ENCODE measurements at places on chromosomes 11 and 22. TPM values are rescaled to one million over a fixed set of nuclear protein-coding genes. Genes with fewer than 3 reads are reported as not detected.

- H3K27ac ChIP-seq = no peak overlapping the region
- no peak for DNase-seq
- H3K4me1 ChIP-seq = no peaks in the 10 kb centered on the region
- H3K4me3 ChIP-seq = no peak overlapping the region
- no peaks in the 10 kb centered on the region for H3K36me3 ChIP-seq
Measured at GRCh38 chr11:81397316-81397715, 1336.3 kb downstream of the FAM181B start.

GRCh38 chr11:93116641-93117441 lies 81.0 kb downstream of the SLC36A4 start:
- no peak for DNase-seq
- H3K4me1 ChIP-seq = no peaks in the 10 kb centered on the region

- no peak for DNase-seq
- no peak overlapping the region for H3K27ac ChIP-seq
- H3K4me3 ChIP-seq = no peak overlapping the region
- H3K27me3 ChIP-seq = no peaks in the 10 kb centered on the region
- peaks cover 8% of the 10 kb centered on the region for H3K4me1 ChIP-seq
Measured at GRCh38 chr22:30159561-30160353, 79.5 kb downstream of the HORMAD2 start.

GRCh38 chr22:49240016-49240380 lies 587.7 kb downstream of the BRD1 start:
- H3K4me3 ChIP-seq = no peak overlapping the region
- no peaks in the 10 kb centered on the region for H3K4me1 ChIP-seq
- DNase-seq = no peak
- no peak overlapping the region for H3K27ac ChIP-seq
- no peaks in the 10 kb centered on the region for H3K36me3 ChIP-seq

DNA sequence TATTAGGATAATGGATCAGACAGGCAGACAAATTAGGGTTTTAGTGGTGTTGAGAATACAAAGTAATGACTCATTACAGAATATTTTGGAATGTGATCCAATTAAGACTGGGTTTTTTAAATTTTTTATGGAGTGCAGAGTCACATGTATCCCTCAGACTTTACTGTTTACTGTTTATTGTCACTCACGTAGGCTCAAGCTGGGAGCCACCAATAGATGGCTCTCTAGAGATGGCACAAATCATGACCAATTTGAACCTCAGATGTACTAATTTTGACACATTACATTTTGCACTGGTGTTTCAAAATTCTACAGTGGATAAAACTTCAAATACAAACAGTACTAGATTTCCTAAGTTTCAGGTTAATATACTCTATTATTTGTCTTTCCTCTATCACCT lies 53.6 kb upstream of the ANO3 start:
- no peak for DNase-seq
- H3K27me3 ChIP-seq = no peaks in the 10 kb centered on the region
- no peaks in the 10 kb centered on the region for H3K4me1 ChIP-seq
- H3K4me3 ChIP-seq = no peak overlapping the region
- H3K36me3 ChIP-seq = no peaks in the 10 kb centered on the region

- peak overlapping the region; percentile 82 for H3K4me3 ChIP-seq
- no peak for DNase-seq
- peak overlapping the region; percentile 89 for H3K27ac ChIP-seq
- no peaks in the 10 kb centered on the region for H3K27me3 ChIP-seq
Measured at GRCh38 chr11:111299101-111300026, 1.0 kb downstream of the POU2AF3 start.

GRCh38 chr11:19933132-19933735 lies 220.6 kb downstream of the NAV2 start:
- H3K36me3 ChIP-seq = peaks cover 29% of the 10 kb centered on the region
- no peaks in the 10 kb centered on the region for H3K4me1 ChIP-seq
- no peak overlapping the region for H3K4me3 ChIP-seq
- no peaks in the 10 kb centered on the region for H3K27me3 ChIP-seq

DNA sequence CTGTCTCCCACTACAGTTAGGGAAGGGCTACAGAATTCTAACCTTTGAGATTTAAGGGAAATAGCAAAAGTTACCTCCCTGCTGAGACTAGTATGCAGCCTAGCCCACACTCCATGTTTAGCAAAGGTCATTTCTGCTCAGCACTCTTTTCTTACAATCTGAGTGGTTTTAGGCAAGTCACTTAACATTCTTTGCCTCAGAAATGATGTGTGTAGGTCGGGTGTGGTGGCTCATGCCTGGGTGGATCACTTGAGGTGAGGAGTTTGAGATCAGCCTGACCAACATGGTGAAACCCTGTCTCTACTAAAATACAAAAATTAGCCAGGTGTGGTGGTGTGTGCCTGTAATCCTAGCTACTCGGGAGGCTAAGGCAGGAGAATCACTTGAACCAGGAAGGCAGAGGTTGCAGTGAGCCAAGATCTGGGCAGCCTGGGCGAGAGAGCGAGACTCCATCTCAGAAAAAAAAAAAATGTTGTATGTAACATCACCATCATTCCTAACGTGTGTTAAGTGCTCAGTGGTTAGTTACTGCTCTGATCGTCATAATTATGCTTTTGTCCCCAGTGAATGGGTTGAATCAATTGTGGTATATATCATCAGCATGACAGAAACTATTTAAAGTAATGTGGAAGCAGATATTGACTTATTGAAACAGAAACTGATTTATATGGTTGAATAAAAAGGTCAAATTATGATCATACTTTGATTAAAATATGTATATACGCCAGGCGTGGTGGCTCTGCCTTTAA lies 55.0 kb downstream of the COPB1 start:
- no peaks in the 10 kb centered on the region for H3K36me3 ChIP-seq
- H3K27ac ChIP-seq = no peak overlapping the region
- DNase-seq = no peak
- H3K27me3 ChIP-seq = no peaks in the 10 kb centered on the region

GRCh38 chr11:32448232-32448631 lies 12.9 kb upstream of the WT1 start:
- H3K27ac ChIP-seq = no peak overlapping the region
- H3K4me3 ChIP-seq = no peak overlapping the region
- no peaks in the 10 kb centered on the region for H3K36me3 ChIP-seq
- no peak for DNase-seq
- H3K27me3 ChIP-seq = no peaks in the 10 kb centered on the region

- H3K4me1 ChIP-seq = peaks cover 16% of the 10 kb centered on the region
- H3K27ac ChIP-seq = no peak overlapping the region
Measured at GRCh38 chr22:24440270-24440717, 12.9 kb downstream of the ADORA2A start.

GRCh38 chr11:57131080-57131790 lies 50.5 kb upstream of the LRRC55 start:
- no peak for DNase-seq
- no peaks in the 10 kb centered on the region for H3K27me3 ChIP-seq
- H3K4me3 ChIP-seq = no peak overlapping the region
- H3K4me1 ChIP-seq = no peaks in the 10 kb centered on the region
- no peak overlapping the region for H3K27ac ChIP-seq
- H3K36me3 ChIP-seq = no peaks in the 10 kb centered on the region

- H3K27me3 ChIP-seq = peaks cover 100% of the 10 kb centered on the region
- H3K36me3 ChIP-seq = no peaks in the 10 kb centered on the region
- peak overlapping the region; percentile 47 for H3K4me3 ChIP-seq
- H3K27ac ChIP-seq = no peak overlapping the region
- peaks cover 28% of the 10 kb centered on the region for H3K4me1 ChIP-seq
- DNase-seq = no peak
Measured at GRCh38 chr11:43578346-43579170, 102.0 kb upstream of the HSD17B12 start.

- H3K4me1 ChIP-seq = peaks cover 6% of the 10 kb centered on the region
- no peak overlapping the region for H3K27ac ChIP-seq
- H3K4me3 ChIP-seq = no peak overlapping the region
- peaks cover 66% of the 10 kb centered on the region for H3K36me3 ChIP-seq
- H3K27me3 ChIP-seq = no peaks in the 10 kb centered on the region
- DNase-seq = no peak
Measured at GRCh38 chr11:130886704-130887103, 29.6 kb downstream of the SNX19 start.

- no peak overlapping the region for H3K4me3 ChIP-seq
- H3K27ac ChIP-seq = no peak overlapping the region
- no peaks in the 10 kb centered on the region for H3K27me3 ChIP-seq
- no peak for DNase-seq
- no peaks in the 10 kb centered on the region for H3K36me3 ChIP-seq
Measured at GRCh38 chr22:39894554-39895092, 1.1 kb upstream of the ENTHD1 start.

- peaks cover 16% of the 10 kb centered on the region for H3K4me1 ChIP-seq
- H3K36me3 ChIP-seq = peaks cover 20% of the 10 kb centered on the region
- H3K4me3 ChIP-seq = peak overlapping the region; percentile 82
- no peaks in the 10 kb centered on the region for H3K27me3 ChIP-seq
Measured at GRCh38 chr11:3055891-3056290, 1.3 kb downstream of the CARS1 start.

GRCh38 chr11:97107604-97108003 lies 717.8 kb downstream of the JRKL start:
- no peaks in the 10 kb centered on the region for H3K36me3 ChIP-seq
- no peaks in the 10 kb centered on the region for H3K4me1 ChIP-seq
- no peaks in the 10 kb centered on the region for H3K27me3 ChIP-seq
- no peak for DNase-seq
- H3K4me3 ChIP-seq = no peak overlapping the region
- H3K27ac ChIP-seq = no peak overlapping the region

DNA sequence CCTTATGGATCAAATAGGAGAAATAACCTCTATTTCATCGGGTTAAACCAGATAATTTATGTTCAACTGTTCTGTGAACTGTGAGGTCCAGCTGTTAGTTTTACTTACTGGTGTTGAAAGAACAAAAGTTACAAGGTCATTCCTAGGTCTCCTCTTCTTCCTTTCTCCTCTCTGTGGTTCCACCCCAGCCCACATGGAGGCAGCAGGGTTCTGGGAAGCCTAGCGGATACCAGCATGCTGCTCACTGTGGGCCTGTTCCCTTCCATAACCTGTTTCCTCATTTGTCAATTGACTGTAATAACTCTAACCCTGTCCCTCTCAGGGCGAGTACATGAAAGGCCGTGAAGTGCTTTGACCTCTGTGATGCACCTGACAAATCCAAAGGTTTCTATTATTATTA lies 27.8 kb downstream of the RELT start:
- no peak overlapping the region for H3K4me3 ChIP-seq
- DNase-seq = no peak
- H3K27me3 ChIP-seq = no peaks in the 10 kb centered on the region
- no peak overlapping the region for H3K27ac ChIP-seq

DNA sequence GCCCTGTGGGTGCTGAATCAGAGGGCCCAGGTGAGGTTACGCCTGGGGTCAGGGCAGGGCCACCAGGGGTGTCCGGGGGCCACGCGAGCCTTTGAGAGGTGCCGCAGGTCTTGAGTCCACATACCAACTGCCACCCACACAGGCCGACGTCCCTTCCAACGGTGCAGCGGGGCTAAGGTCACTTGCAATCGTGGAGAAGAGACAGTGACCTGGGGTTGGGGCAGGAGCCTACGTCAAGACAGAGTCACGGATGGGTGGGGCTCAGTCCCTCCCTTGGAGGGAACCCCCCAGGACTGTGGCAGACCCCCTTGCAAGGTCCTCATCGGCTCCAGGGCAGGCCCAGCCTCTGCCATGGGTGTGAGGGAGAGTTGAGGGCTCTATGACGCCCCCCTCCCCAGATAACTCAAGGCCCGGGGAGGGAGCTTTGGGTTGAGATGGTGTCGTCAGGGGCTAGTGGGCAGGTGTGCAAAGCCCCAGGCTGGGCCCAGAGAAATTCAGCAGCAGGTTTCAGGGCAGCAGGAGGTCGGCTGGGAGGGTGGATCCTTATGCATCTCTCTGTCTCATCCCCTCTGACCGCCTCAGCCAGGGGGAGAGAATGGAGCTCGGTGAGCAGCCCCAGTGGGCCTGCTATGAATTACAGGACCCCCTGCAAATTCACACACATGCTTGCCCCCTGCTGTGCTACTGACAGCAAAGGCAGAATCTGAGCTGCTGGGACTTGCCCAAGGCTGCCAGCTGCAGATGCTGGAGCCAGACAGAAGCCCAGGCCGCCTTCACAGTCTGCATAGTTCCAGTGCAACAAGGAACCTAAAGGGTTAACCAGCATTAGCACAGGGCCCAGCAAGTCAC lies 60.0 kb downstream of the MYEOV start:
- no peak for DNase-seq
- H3K27ac ChIP-seq = no peak overlapping the region
- H3K27me3 ChIP-seq = peaks cover 35% of the 10 kb centered on the region
- H3K4me1 ChIP-seq = peaks cover 8% of the 10 kb centered on the region

DNA sequence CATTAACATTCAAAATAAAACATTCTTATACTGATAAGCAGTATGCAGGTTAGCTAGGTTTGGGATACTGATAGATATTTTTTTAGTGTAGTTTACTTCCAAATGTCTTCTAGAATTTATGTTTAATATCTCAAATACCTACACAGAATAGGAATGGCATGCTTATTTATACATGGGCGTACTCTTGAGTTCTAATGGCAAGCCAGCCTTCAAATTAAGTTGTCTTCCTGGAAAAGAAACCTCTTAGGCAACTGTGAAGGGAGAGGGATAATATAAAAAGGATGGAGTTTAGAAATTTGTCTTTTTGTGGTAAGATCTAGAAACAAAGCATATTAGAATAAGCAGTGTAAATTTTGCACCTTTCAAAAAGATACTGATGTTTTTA lies 65.4 kb downstream of the MTMR3 start:
- H3K4me3 ChIP-seq = no peak overlapping the region
- DNase-seq = no peak
- H3K4me1 ChIP-seq = peaks cover 48% of the 10 kb centered on the region
- no peak overlapping the region for H3K27ac ChIP-seq
- no peaks in the 10 kb centered on the region for H3K36me3 ChIP-seq
- no peaks in the 10 kb centered on the region for H3K27me3 ChIP-seq

- no peaks in the 10 kb centered on the region for H3K36me3 ChIP-seq
- H3K27ac ChIP-seq = no peak overlapping the region
- no peak for DNase-seq
- H3K27me3 ChIP-seq = no peaks in the 10 kb centered on the region
- no peak overlapping the region for H3K4me3 ChIP-seq
Measured at GRCh38 chr22:24834845-24835570, 29.0 kb downstream of the SGSM1 start.

DNA sequence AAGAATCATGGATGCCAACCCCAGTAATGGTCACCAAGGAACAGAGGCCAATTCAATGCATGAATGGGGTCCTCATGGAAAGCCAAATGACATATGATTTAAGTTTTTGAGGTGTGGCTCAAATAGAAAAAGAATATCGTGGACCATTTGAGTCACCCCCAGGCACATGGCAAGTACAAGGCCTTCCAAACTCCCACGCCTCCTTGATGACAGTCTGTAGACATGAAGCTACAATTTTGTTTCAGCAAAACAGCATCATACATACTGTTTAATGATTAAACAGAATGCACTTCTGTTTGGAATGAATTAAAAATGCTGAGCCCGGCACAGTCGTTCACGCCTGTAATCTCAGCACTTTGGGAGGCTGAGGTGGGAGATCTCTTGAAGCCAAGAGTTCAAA lies 7.4 kb downstream of the FADD start:
- peaks cover 33% of the 10 kb centered on the region for H3K4me1 ChIP-seq
- no peak overlapping the region for H3K27ac ChIP-seq
- no peak overlapping the region for H3K4me3 ChIP-seq
- H3K27me3 ChIP-seq = no peaks in the 10 kb centered on the region

GSTT2B gene
- not detected for total RNA-seq

MMP12 gene
- 1.1 TPM for total RNA-seq

SLC22A25 gene
- total RNA-seq = 0.29 TPM

OR8A1 gene
- total RNA-seq = not detected

SEPTIN5 gene
- 19.8 TPM for total RNA-seq

THYN1 gene
- total RNA-seq = 15.7 TPM

GVQW3 gene
- not detected for total RNA-seq

AQP11 gene
- total RNA-seq = not detected

PNPLA3 gene
- total RNA-seq = 0.76 TPM

LSP1 gene
- 23.7 TPM for total RNA-seq

MMP8 gene
- total RNA-seq = not detected

AASDHPPT gene
- total RNA-seq = 29.1 TPM

All from esophagus squamous epithelium (tissue), 5 donors.